ENCODE measurements at places on chromosomes 12 and 14.

DNA sequence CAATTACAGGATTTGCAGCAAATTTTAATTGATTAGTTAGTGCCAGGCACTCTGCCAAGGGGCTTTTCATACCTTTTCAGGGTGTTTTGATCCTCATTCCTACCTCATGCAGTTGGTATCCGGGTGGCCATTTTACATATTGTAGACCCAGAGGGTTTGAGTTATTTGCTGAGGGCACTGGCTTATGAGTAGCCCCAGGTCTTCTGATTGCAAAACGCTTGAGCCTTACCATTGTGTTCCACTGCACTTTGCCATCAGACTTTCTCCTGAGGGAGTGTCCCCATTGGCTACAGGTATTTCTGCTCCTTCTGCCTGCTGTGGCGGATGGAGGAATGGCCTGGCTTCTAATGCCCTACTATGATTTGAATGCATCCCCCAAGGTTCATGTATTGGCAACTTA lies 257.8 kb upstream of the CRY1 start:
- DNase-seq: no peak

GRCh38 chr12:7787574-7788293 lies 1.5 kb upstream of the NANOG start:
- no peak for DNase-seq

DNA sequence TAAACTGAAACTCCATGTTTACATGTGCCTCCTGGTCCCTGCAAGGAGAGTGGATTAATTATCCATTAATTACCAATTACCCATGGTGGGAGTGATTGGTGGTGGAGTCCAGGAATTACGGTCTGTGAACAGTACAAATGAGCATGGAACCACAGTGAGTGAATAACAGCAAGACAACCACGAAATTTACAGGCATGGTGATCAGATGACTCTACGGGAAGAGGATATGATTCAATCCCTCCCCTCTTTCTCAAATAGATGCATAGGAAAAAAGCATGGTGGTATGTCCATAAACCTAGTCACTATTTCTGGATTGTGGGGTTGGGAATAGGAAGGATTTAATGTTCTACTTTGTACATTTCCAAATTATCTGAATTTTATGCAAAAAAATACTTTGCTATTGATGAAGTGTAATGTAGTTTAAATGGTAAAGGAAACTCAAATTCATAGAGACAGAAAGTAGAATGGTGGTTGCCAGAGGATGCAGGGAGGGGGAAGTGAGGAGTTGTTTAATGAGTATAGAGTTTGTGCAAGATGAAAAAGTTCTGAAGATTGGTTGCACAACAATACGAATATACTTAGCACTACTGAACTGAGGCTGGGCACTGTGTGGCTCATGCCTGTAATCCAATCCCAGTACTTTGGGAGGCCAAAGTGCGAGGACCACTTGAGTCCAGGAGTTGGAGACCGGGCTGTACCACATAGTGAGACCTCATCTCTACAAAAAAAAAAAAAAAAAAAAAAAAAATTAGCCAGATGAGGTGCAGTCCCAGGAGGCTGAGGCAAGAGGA lies 41.2 kb upstream of the C12orf75 start:
- DNase-seq: no peak

DNA sequence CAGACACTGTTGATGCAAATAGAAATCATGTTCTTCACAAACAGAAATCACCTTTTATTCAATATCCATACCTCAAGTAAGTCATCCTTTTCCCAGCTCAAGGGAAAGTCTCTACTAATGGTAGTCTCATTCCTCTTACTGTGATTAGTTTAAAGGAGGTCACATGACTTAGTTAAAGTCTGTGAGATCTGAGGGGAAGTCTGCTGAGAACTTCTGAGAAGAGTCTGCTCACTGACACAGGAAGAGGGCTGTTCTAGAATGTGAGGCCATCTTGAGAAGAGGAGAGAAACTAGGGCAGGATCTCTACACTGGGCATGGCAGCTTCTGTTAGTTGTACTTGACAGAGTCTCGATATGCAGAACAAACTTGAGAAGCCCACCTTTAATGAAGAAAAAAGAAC lies 146.8 kb downstream of the C12orf42 start:
- no peak for DNase-seq

- no peak for DNase-seq
Observed at GRCh38 chr12:1339618-1340319, 254.6 kb downstream of the FBXL14 start.

- DNase-seq: no peak
Observed at GRCh38 chr12:11559626-11560340, 89.7 kb upstream of the ETV6 start.

GRCh38 chr12:57477710-57478681 lies 1.7 kb downstream of the ARHGAP9 start:
- no peak for DNase-seq

DNA sequence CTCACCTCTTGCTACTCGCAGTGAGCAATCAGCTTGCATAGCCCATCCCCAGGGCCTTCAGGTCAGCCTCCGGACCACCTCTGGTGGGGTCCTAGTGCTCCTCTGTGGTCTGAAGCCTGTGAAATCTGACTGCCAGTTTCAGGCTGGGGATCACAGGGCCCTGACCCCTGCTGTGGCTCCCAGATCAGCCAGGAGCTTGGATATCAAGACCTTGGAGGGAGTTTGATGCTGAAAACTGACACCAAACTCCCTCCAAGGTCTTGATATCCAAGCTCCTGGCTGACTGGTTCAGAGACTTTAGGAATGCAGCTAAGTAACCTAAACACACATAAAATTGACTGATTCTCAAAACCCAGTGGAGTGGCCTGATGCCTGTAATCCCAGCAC lies 19.8 kb upstream of the DHRS4 start:
- DNase-seq: no peak

GRCh38 chr12:46560089-46560488 lies 187.5 kb upstream of the SLC38A2 start:
- DNase-seq: no peak

DNA sequence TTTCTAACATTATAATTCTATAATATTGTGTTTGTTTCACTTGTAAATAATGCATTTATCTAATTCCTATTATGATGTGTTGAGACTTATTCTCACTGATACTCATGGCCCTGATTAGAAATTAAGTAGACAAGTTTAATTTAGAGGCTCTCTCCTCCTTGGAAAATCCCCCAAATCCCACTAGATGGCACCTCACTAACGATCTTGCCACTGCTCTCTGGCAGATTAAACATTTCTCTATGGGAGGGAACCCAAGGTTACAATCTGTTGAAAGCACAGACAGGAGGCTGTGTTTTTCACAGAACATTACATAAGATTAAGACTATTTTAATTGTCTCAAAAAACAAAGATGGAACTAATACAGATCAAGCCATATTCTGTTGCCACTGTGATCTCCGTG lies 318.7 kb downstream of the LRFN5 start:
- peak; percentile 68 for DNase-seq

- no peak for DNase-seq
Observed at GRCh38 chr14:37034410-37035285, 137.8 kb downstream of the SLC25A21 start.

DNA sequence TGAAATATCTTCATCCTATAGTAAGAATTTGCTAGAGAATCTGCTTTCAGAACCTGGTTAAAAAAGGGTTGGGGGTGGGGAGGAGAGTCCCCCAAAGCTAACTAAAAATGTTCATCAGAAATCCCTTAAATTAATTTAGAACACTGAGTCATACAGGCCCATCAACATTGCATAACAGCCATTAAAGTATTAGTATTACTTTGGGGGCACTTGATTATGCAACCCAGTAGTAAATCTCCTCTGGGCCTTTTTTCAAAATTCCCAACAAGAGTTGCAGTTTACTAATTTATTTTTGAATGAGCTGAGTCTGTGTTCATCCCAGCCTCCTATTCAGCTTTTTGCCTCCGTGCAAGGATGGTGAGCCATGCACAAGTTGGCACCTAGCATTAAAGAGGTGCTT lies 8.8 kb upstream of the SLC24A4 start:
- DNase-seq: no peak

DNA sequence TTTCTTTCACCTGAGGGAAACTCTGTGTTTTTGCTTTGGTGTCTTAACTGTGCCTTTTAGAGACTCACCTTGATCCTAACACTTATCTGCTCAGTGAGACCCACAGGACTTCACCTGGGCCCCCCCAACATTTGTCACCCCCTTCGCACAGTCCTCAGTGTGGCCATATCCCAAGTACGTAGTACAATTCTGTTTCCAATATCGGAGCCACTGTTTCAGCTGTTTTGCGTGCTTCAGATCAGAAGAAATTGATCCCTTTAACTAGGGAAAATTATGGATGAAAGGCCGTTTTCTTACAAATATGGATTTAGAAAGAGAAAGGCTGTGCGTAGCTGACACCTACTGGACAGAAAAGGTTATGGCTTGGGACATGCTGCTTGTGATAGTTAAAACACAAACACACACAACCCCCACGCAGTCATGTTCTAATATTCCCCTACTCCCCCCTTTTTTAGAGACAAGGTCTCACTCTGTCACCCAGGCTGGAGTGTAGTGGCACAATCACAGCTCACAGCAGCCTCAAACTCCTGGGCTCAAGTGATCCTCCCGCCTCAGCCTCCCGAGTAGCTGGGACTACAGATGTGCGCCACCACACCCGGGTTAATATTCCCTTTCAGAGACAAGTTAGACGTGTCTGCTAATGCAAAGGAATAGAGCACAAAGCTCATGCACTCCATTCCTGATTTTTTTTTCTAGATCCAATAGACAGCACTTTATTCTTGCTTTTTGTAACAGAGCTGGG lies 3.6 kb upstream of the SLC7A8 start:
- peak; percentile 25 for DNase-seq

- no peak for DNase-seq
Observed at GRCh38 chr14:63962906-63963305, 110.1 kb downstream of the SYNE2 start.

GRCh38 chr14:37546621-37547447 lies 48.2 kb downstream of the FOXA1 start:
- no peak for DNase-seq

- DNase-seq: no peak
Observed at GRCh38 chr12:123602651-123603195, 824 bp downstream of the DDX55 start.

DNA sequence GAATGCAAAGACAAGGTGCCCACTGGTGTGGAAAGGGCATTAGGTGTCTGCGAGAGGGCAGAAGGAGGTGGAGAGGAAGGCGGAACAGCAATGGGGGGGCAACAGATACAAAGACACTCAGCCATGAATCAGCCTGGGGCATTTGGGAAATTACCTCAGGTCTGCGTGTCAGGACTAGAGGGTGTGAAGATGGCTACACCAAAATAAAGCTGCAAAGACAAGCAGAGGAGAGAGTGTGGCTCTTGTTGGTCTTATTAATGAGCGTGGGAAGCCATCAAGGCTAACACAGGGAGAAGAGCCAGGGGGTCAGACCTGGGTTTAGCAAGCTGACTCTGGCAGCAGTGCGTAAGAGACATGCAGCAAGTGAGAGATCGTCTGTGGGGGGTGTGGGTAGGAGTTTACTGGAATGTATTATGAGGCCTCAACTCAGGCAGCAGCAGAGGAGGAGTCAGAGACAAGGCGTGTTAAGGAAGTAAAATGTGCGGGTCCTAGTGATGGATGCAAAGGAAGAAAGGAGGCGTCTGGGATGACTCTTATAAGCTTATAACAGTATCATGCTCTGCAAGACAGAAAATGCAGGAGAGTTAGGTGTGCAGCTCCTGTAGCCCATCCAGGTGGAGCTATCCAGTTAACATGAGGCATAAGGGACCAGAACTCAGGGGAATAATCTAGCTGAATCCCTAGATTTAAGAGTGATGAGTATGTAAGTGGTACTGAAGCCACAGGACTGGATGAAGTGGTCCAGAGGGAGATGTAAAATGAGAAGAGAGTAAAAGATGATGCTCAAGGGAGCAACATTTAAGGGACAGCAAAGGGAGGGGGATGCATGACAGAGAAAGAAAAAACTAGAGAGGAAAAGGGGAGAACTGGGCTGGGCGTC lies 50.4 kb downstream of the KCNK10 start:
- DNase-seq: no peak

GRCh38 chr12:75784591-75784990 lies 247.0 kb downstream of the PHLDA1 start:
- no peak for DNase-seq

- no peak for DNase-seq
Observed at GRCh38 chr14:37223947-37224474, 26.3 kb downstream of the MIPOL1 start.

DNA sequence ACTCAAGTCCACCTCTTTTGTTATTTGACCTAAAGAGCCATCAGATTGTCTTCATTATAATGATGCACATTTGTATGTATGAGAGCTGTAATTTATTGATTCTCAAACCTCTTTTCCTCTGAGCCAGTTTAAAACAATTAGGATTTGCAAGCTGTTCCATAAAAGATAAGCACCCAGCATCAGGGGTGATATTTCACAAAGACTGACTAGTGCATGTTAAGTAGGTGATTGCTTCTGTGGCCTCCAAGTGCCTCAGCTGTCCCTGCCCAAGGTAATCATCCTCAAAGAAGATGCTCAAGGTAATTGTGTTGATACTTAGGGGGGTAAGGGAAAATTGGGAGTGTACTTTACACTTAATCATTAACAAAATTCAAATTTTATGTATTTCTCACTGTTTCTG lies 18.2 kb downstream of the CEP128 start:
- DNase-seq: peak; percentile 99

GRCh38 chr14:70811578-70811977 lies 2.3 kb upstream of the MAP3K9 start:
- DNase-seq: no peak

DNA sequence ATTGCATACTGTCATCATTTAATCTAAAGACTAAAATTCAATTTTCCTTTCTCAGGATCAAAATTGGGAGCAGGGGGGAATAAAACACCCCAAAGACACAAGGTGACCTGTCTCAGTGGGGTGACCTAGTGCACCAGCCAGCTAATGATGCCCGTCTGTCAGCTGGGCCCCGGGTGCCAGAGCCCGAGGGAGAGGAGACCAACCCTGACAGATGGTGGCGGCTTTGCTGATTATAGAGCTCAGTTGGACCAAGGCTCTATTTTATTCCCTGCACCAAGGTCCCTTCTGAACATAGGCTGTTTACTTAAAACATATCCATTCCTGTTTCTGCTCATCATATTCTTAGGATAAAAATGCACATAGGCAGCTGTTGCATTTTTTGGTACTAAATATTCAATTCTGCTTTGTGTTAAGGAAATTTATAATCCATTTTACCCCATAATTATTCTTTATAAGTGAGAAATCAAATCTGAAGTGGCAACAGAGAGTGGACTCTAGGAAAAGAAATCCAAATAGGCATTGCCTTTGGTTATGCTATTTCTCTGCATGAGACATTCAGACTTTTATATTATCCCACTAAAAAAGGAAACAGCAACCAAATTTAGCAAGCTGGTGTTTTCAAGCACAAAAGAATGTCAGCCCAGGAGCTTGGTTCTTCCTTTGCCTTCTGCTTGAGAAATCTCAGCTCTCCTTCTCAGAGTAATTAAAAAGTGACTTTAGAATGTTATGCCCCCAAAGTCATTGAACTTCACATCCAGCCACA lies 96.8 kb upstream of the IFNG-AS1 start:
- peak; percentile 41 for DNase-seq

- no peak for DNase-seq
Observed at GRCh38 chr12:102394200-102394599, 86.2 kb downstream of the IGF1 start.

- DNase-seq: no peak
Observed at GRCh38 chr14:96599076-96599475, 96.9 kb downstream of the PAPOLA start.

- DNase-seq: no peak
Observed at GRCh38 chr14:60657456-60658210, 8.4 kb upstream of the SIX1 start.

GRCh38 chr14:59358102-59358501 lies 107.1 kb downstream of the GPR135 start:
- no peak for DNase-seq
